NCI-H510A (cell line): ENCODE measurements at places on chromosomes 5 and 9.
A peak's percentile ranks its signal among the peaks of the same experiment; 100 is the strongest.

DNA sequence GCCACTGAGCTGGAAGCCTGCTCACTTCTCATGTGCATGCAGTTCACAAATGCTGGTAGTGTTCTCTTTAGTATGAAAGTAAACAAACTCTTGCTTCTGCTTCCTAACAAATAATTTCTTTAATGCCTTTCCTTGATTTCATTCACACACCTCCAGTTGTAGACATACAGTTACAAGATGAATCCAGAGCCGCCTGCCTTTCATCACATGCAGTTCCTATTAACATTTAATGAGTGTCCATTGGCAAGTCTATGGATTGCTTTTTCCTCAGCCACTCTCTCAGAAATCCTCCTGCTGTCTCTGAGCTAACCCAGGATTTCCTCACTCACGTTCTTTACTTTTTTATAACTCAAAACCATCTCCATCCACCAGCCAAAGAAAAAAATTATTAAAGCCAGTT lies 408.6 kb downstream of the BNC2 start:
- no peak for DNase-seq

GRCh38 chr5:1542781-1543180 lies 19.0 kb upstream of the LPCAT1 start:
- no peak for DNase-seq

GRCh38 chr5:68419637-68420452 lies 204.3 kb downstream of the PIK3R1 start:
- DNase-seq = no peak

- DNase-seq = no peak
Measured at GRCh38 chr5:179297486-179298180, 47.6 kb downstream of the ADAMTS2 start.

DNA sequence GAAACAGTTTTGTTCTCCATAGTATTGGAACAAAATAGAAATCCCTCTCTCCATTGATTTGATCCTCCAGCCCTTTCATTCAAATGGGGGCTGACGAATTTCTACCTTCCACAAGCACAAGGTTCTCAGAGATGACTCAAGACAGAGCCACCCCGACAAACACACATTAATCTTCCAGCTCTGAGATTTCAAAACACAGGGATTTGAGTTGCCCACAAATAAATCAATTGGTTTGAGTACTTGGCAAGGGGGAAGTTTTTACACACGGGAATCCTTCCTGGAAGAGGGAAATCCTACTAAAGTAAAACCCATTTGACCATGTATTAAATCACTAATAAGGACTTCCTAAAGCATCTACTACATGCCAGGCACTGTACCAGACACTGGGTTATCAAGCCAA lies 5.4 kb downstream of the ADRA1B start:
- no peak for DNase-seq

DNA sequence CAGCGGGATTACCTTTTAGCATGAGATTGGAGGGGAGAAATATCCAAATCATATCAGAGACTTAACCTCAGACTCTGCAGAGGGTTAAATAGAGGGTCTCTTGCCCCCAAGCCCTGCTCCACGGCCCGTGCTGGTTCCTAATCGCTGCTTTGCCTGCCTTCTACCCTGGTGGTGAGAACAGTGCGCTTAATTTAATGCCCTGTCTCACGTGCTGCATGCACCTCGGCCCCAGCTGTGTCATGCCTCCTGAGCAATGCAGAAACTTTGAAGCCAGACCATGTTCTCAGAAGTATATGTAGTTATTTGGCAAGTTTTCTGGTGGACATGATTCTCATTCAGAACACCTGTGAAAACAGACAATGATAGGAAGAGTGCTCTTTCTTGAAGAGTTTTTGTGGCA lies 1.4 kb downstream of the OTULIN start:
- DNase-seq = peak; percentile 15

DNA sequence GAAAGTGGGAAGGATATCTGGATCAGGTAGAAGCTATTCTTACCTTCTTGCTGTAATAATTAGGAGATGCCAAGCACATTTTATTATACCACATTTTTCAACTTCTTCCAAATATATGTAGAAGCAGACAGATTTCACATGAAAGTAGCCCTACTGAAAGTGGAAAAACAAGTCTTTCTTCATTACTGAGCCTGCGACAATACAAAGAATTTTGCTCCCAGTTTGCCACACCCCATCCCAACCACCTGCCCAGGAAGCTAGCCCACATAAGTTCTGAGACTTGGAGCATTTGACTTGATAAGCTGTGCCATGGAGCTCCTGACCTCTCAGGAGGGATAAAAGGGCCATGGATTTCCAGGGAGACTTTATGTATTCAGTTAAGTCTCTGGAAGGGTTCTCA lies 249.1 kb upstream of the ADCY2 start:
- DNase-seq = no peak

DNA sequence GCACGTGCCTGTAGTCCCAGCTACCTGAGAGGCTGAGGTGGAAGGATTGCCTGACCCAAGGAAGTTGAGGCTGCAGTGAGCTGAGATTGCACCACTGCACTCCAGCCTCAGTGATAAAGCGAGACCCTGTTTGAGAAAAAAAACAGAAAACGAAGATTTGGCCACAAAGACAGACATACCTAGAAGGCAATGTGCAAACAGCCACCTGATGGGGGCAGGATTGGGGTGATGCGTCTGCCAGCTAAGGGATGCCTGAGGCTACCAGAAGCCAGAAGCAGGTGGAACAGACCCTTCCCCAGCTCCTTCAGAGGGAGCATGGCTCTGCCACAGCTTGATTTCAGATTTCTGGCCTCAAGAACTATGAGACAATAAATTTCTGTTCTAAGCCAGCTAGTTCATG lies 2.9 kb downstream of the HIGD2A start:
- DNase-seq = no peak

DNA sequence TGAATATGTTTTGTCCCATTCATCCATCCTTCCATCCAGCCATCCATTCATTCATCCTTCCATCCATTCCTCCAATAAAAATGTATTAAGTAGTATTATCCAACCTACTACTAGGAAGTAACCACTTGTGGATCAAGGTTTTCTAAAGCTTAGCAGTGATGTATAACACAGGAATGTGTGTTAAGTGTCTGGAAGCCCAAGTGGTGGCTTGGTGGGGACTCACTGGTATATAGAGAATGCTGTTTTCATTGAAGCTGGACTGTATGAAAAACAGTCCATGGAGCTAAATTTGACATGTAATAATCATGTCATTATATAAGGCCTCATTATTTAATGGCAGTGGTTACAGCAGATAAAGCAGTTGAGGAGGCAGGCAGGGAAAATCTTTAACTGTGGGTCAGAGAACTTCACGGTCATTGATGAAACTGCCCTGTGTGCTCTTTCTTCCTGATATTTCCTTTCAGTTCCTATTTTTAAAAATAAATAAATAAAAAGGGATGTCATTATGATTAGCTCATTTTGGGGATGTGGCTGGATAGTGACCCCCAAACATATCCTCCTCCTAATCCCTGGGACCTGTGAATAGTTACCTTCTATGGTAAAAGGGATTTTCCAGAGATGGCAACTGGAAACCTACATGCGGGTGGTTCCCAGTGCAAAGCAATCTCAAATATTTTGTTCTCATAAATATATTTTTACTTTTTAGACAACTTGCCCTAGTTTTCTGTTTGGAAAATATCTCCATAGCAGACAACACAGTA lies 82.3 kb downstream of the DAPK1 start:
- no peak for DNase-seq

GRCh38 chr5:135913713-135914626 lies 18.3 kb upstream of the IL9 start:
- DNase-seq = no peak

GRCh38 chr9:130064621-130065020 lies 10.9 kb downstream of the GPR107 start:
- DNase-seq = no peak

DNA sequence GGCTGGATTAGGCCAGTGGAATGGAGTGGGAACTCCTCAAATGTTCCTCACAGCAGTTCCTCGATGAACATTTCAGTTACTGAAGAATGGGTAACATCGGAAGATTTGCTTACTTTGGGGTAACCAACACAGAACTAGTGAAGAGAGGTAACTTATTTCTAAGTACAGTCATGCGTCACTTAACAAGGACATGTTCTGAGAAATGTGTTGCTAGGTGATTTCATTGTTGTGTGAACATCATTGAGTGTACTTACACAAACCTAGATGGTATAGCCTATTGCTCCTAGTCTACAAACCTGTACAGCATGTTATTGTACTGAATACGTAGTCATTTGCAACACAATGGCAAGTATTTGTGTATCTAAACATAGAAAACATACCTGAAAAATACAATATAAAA lies 228.3 kb downstream of the MAST4 start:
- no peak for DNase-seq

GRCh38 chr9:19380826-19381075 lies 715 bp upstream of the RPS6 start:
- no peak for DNase-seq

- DNase-seq = no peak
Measured at GRCh38 chr5:149153193-149153750, 12.0 kb downstream of the ABLIM3 start.

- DNase-seq = no peak
Measured at GRCh38 chr5:176501333-176501732, 35.9 kb downstream of the RNF44 start.

DNA sequence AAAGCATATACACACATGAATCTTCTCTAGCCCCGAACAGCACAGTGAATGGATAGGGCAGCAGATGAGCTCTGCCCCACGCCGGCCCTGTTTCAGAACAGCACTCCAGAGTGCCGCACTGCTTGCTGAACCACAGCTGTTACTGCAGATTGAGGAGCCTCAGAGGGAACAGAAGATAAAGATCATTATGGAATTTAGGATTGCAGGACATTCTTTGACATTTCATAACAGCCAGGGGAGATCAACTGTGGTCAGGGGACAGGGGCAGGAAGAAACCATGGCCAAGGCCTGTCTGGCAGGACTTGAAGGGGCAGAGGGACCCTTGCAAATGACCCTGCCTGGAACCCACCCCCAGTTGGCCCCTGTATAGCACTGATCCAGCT lies 20.6 kb downstream of the IRF1 start:
- no peak for DNase-seq

GRCh38 chr9:64057553-64057952 lies 1227.5 kb downstream of the FOXD4L5 start:
- DNase-seq = no peak

GRCh38 chr9:2933165-2934095 lies 89.5 kb upstream of the PUM3 start:
- DNase-seq = no peak

DNA sequence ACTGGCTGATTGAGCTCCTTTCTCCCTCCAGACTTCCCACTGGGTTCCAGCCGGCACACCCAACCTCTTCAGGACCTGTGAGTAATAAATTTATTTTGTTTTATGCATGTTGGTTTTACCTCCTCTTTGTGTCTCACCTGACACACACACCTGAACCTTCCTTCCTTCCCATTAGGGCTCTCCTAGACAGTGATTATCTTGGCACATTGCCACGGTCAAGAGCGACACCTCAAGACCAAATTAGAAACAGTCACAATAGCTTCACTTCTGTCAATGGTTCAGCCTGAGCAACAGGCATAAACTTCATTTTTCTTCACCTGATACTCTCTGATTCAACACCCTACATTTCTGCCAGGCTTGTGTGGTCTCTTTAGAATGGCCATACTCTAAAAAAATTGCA lies 296.3 kb upstream of the SMARCA2 start:
- peak; percentile 55 for DNase-seq

DNA sequence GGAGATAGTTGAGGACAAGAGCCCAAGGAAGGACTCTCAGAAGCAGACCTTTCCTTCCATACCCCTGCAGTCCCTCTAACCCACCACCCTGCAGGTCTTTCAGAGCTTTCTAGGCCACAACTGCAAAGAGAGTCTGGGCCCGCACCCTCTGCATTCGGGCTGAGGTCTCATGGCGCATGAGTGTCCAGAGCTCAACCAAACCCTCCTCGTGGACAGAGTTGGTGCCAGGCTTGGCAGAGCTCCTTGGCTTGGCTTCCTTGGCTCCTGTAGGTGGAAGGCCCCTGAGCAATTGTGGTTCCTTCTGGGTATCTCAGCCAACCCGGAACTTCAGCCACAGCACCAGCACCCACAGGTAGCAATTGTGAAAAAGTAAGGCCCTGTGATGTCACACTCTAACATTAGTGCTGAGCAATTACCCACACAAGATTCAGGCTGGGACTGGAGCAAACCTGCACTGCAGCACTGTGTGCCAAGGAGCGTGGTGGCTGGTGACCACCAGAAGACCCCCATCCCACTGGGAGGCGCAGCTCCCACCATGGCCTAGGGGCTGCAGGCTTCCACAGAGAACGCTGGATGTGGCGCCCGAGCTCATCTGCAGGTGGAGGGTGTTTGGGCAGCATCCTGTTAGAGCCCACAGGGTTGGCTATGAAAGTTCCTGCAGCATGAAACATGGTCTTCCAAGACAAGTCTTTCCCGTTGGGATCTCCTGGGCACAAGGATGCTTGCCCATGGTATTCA lies 38.8 kb downstream of the FOXI1 start:
- no peak for DNase-seq

GRCh38 chr5:173628501-173628900 lies 12.1 kb upstream of the BOD1 start:
- DNase-seq = no peak

DNA sequence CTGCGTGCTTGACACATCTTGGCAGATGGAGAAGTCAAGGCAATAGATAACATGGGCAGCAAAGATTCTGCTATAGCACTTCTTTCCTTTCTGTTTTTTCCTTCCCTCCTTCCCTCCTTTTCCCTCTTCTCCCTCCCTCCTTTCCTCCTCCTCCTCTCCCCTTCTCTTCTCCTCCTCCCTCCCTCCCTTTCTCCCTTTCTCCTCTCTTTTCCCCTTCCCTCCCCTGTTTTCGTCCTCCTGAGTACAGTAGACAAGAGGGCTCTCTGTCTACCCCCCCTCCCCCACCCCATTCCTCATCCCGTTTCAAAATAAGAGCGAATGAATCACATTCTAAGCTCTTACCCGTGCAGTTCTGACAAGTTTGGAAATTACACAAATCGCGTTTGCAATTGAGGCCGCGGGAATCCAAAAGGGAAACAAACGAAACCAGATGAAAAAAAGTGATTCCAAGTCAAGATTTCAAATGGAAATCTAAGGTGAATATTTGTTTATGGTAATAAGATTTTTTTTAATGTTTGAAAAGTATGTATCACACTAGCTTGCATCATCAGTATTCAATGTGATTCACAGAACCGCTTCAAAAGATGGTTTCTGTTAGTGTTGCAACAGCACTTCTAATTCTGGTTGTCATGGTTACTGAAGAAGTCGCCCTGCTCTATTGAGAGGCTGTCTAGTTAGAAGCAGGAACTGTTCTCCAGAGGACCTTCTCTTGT lies 1.3 kb downstream of the NIM1K start:
- DNase-seq = no peak

- no peak for DNase-seq
Measured at GRCh38 chr9:33225319-33226147, 14.4 kb upstream of the SPINK4 start.
